ENCODE measurements at places on chromosomes 6 and 20.
A peak's percentile ranks its signal among the peaks of the same experiment; 100 is the strongest.

DNA sequence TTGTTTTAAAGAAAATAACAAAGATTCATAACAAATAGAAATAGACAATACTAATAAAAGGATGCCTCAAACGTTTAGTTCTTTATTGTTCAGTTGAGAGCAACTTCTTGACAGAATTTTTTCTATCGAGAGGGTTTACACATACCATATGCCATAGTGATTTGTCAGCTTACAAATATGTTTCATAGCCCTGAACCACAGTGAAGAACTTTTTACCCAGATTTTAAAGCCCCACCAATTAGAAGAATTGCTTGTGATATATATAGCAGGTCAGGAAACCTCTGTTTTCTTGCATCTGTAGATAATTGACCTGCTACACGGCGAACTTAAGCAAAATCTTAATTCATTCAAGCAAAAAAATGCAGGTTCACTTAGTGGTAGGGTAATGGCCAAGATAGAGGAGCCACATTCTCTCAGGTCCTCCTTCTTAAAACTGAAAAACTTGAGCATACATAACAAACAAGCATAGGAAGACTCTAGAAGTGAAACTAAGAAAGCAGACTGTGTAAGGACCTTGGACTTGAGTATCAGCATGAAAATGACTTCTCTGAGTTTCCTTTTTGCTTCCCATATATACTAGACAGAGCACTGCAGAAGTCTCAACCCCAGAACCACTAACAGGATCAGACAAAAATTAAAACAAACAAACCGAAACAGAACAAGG, 39.5 kb downstream of the CRISP1 start:
- DNase-seq, result no peak

GRCh38 chr6:139882234-139882633, 507.8 kb upstream of the CITED2 start:
- no peak for DNase-seq

DNA sequence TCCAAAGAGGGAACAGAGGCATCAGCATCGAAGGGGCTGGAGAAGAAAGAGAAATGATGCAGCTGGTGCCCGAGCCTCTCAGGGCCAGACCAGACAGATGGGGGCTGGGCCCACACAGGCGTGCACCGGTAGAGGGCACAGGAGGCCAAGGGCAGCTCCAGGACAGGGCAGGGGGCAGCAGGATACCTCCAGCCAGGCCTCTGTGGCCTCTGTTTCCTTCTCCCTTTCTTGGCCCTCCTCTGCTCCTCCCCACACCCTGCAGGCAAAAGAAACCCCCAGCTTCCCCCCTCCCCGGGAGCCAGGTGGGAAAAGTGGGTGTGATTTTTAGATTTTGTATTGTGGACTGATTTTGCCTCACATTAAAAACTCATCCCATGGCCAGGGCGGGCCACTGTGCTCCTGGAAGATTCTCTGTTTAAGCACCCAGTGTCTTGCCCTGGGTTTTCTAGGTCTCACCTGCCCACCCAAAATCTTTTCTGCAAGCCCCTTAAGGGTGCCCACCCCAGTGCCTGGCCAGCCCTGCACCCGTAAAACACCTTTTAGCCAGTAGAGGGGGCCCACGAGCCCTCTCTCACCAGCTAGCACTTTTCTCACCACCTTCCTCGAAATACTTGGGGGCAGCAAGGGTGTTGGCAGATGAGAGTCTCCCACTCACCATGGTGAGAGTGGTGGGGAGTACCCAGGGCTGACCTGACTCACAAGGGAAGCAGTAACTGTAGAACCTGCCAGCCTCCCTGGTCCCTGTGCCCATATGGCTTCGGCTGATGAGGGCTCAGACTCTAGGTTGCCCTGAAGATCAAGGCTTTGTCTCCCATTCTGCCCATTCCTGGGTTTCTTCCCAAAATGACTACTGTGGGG, 35.7 kb upstream of the ID1 start:
- DNase-seq, result peak; percentile 64

DNA sequence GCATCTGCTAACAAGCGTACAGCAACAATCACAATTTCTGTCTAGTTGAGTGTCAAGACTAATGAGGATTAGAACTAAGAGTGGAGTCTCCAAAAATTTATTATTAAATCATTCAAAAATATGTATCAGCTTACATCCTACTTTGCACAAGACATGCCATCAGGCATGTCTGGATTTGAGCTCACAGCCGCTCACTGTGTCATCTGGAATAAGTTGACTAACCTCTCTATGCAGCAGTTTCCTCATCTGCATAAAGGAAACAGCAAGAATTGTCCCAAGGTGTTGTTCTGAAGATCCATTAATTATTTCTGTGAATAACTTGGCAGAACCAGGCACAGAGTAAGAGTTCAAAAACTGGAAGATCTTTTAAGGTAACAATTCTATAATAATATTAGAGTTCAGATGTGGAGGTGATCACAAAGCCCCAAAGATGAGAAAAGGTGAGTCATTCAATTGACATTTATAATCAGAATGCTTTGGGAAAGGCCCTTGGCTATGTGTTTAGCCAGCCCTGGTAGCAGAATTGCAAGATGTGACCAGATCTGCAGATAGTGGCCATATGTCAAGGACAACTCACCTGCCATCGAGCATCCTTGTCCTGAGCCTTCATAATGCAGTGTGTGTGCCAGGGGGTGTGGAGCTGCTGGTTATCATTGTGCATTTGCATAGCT, 264.0 kb downstream of the FOXA2 start:
- no peak for DNase-seq

DNA sequence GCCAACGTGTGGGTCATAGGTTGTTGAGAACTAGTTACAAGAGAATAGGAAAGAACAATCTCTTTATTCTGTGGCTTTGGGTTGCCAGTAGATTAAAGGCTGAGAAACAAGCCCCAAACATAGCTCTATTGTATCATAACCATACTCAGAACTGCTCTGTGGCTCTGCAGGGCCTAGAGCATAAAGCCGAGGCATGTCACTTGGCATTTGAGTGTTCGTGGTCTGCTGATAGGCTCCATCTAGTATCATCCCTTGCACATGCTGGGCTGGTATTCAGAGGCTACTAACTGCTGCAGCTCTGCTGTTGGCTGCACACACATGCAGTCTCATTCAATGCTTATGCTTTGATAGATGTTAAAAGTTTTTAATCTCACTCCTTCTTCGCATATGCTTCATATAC, 157.9 kb downstream of the OGFRL1 start:
- no peak for DNase-seq

DNA sequence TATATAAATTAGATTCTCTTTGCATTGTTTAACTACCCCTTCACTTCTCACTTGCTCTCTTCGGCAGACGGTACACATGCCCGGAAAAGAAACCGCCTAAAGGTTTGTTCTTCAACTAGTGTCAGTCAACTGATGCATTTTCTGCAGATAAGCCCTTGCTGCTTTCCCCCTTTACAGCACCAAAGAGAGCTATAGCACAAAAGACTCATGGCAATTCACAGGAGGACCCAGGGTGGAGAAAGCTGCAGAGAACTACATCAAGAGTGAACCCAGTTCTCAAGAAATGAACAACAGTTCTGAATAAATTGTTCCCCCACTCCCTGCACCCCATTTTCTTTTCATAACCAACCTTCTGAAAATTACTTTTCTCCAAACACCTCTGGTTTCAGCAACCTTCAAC, 8.9 kb downstream of the CD164 start:
- DNase-seq, result no peak

- no peak for DNase-seq
These were observed 83.9 kb downstream of the PDE10A start for GRCh38 chr6:165579151-165579550.

DNA sequence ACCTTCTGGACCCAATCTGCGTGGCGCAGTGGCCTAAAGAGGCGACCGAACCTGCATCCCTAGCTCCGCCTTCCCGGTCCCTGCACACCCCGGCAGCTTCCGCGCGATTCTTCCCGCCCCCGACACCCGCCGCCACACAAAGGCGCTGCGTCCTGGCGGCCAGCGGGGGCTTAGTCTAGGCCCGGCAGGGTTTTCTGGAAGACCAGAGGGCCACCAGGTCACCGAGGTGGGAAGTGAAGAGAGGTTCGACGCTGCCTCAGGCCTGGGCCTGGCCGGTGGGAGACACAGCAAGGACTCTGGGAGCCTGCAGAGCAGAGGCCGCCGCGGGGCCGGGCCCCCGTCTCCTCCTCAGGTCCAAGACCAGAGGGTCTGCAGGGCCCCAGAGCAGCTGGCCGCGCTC, 154.9 kb downstream of the OR2B2 start:
- DNase-seq, result peak; percentile 41

DNA sequence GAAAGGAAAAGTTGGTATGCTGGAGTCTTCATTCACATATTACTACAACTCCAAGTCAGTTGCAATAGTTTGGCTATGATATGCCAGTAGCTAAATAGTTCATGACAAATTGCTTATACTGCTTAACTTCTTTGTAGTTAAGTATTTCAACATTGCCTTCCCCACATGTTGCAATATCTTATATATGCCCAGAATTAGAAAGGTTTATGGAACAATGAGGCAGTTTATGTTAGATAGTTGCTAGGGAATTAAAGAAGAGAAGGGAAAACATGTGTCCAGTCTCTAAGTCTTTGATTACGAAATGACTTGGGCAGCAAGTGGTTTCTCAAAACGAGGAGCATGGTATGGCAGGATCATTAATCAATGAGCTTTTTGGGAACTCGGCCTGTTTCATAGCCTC, 145.8 kb downstream of the PLCB4 start:
- DNase-seq, result no peak

- no peak for DNase-seq
These were observed 443.8 kb upstream of the MANEA start for GRCh38 chr6:95133578-95133977.

DNA sequence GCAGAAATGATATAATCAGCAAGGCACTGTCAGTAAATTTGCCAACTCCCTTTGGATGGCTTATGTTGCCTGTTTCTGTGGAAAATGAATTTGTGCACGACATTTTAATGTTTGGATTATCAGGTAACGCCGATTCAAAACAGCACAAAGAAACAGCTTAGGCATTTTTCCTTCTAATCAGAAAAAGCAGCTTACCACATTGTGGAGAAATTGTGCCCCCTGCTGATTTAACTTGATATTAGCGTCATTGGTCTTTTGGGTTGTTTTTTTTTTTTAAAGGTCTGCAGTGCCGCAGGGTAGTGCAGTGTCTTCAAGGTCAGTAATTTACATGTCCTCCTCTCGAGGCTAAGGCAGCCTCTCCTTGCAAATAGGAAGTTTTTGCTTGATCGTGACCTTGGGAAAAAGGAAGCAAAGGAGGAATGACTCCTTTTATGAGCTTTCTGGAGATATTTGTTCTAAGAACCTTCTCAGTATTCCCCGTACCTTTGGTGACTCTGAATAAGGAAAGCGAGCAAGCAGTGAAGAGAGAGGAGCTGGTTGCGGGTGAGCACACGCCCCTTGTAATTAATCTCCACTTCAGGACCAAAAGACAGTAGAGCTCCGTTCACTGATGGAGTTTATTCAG, 79.1 kb downstream of the ELOVL4 start:
- peak; percentile 56 for DNase-seq

- peak; percentile 14 for DNase-seq
These were observed 574 bp downstream of the RPS12 start for GRCh38 chr6:132814716-132815570.

- no peak for DNase-seq
These were observed 25.5 kb upstream of the PRL start for GRCh38 chr6:22322103-22323030.
